Stomach (tissue), 19 donors: ENCODE measurements at places on chromosomes 13 and 19. TPM values are rescaled to one million over a fixed set of nuclear protein-coding genes. Genes with fewer than 3 reads are reported as not detected.

The ZNF628 gene
- total RNA-seq: 6.1 TPM

DNA sequence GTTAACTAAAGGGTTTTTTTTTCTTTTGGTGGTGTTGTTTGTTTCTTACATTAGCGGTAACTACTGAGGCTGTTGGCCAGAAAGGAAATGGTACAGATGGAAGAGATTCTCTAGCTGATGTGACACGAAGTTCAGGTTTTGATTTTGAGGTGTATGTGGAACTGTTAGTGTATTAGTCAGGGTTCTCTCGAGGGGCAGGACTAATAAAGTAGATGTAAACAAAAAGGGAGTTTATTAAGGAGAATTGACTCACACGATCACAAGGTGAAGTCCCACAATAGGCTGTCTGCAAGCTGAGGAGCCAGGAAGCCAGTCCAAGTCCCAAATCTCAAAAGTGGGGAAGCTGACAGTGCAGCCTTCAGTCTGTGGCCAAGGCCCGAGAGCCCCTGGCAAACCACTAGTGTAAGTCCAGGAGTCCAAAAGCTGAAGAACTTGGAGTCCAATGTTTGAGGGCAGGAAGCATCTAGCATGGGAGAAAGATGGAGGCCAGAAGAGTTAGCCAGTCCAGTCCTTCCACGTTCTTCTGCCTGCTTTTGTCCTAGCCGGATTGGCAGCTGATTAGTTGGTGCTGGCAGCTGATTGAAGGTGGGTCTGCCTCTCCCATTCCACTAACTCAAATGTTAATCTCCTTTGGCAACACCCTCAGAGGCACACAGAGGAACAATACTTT is 577.6 kb downstream of the EFNB2 start:
- no peak overlapping the region for H3K27ac ChIP-seq
- no peaks in the 10 kb centered on the region for H3K27me3 ChIP-seq
- no peaks in the 10 kb centered on the region for H3K36me3 ChIP-seq
- H3K4me1 ChIP-seq: no peaks in the 10 kb centered on the region
- DNase-seq: no peak
- no peak overlapping the region for H3K4me3 ChIP-seq

- H3K4me3 ChIP-seq: no peak overlapping the region
- H3K4me1 ChIP-seq: no peaks in the 10 kb centered on the region
- no peak for DNase-seq
- no peaks in the 10 kb centered on the region for H3K36me3 ChIP-seq
- no peak overlapping the region for H3K27ac ChIP-seq
Measured at GRCh38 chr19:35074426-35075201, 33.1 kb downstream of the HPN start.

DNA sequence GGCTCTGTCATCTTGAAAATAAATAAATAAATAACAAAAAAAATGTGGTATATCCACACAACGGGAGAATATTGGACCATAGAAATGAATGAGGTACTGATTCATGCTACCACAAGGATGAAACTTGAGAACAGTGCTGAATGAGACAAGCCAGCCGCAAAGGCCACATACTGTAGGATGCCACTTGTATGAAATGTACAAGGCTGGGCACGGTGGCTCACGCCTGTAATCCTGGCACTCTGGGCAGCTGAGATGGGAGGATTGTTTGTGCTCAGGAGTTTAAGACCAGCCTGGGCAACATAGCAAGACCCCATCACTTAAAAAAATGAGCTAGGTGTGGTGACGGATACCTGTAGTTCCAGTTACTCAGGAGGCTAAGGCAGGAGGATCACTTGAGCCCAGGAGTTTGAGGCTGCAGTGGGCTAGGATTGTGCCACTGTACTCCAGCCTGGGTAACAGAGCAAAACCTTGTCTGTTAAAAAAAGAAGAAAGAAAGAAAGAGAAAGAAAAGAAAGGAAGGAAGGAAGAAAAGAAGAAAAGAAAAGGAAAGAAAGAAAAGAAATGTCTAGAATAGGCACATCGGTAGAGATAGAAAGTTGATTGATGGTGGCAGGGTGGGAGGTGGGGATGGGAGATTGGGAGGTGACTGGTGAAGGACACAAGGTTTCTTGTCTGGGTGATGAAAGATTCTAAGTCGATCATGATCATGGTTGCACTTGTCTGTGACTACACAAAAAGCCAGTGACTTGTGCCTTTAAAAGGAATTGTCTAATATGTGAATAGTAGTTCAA is 20.3 kb downstream of the HPN start:
- no peak for DNase-seq
- no peaks in the 10 kb centered on the region for H3K4me1 ChIP-seq
- H3K4me3 ChIP-seq: no peak overlapping the region
